Effector memory CD8-positive, alpha-beta T cell (primary cell): ENCODE measurements at places on chromosomes 12 and 14.

GRCh38 chr14:76654573-76655108, 106.6 kb upstream of the VASH1 start:
- DNase-seq, result no peak

GRCh38 chr12:30400349-30400748, 295.3 kb downstream of the IPO8 start:
- no peak for DNase-seq

GRCh38 chr12:96471368-96472050, 17.9 kb upstream of the CFAP54 start:
- DNase-seq, result no peak

- DNase-seq, result no peak
These were observed 78.2 kb downstream of the IRF2BPL start for GRCh38 chr14:76950055-76951020.

GRCh38 chr12:87376722-87377121, 652.5 kb downstream of the C12orf50 start:
- no peak for DNase-seq

- no peak for DNase-seq
These were observed 61.1 kb downstream of the MYRFL start for GRCh38 chr12:69886109-69886508.

GRCh38 chr14:68791902-68792677, 777 bp downstream of the ZFP36L1 start:
- no peak for DNase-seq

GRCh38 chr12:53986686-53987483, 1.9 kb downstream of the HOXC10 start:
- DNase-seq, result no peak

DNA sequence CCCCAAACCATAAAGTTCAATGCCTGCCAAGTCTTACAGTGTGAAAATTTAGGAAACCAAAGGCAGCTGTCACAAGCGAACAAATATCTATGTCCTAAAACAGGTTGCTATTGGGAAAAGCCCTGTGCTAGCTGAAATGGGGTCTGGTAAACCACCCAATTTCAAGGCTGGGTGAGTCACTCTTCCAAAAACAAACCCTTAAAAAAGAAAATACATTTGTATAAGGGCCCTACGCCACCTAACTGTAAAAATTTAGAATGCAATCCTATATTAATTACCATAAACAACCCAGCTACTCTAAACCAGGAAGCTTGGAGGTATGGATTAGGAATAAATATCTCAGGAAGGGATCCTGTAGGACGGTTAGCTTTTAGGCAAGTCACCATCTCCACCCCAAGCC, 32.1 kb downstream of the PRMT8 start:
- no peak for DNase-seq

DNA sequence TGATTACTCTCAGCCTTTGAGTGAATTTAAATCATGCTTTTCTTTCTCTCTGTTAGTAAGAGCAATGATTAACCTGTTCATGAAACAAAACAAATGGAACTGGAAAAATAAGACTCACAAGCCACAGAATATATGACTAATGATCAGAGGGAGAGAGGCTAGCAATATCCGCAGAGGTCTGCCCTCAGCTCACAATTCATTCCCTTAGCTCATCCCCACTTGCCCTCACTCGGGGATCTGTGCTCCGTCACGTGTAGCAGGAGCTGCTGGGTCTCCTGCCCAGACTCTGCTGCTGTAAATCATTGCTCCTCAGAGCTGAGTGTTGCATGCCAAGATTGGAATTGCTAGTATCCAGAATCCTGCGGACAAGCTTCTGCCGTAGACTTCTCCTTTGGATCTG, 53.1 kb upstream of the GNG2 start:
- no peak for DNase-seq

DNA sequence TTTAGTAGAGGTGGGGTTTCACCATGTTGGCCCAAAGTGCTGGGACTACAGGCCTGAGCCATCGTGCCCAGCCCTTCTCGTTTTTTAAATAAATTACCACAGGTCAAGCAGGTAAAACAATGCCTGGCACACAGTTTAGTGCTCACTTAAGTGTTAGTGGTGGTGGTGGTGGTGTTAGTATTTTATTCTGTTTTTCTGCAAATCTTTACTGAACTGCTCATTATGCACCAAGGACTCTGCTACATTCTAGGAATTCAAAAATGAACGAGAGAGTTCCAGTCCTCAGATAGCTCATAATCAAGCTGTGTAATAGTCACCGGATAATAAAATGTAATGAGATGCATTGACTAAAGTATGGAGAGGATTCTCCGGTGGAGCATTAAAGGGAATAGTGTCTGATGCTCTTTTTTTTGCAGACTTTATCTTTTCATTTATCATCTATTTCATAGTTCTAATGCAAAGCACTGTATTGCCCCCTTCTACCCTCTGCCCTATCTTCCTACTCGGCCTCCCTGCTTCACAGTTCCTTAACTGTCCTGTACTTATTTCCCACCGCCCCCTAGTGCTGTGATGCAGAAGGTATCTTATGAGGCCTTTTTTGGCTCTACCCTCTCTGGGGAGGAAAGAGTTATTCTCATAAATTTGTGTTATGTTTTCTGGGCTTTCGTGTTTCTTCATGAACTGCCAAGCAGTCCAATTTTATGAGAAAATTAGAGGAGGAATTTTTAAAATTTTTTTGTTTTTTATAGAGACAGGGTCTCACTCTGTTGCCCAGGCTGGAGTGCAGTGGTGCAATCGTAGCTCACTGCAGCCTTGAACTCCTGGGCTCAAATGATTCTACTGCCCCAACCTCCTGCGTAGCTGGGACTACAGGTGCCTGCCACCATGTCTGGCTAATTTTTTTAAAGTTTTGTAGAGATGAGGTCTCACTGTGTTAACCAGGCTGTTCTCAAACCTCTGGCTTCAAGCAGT, 1.0 kb downstream of the ITFG2 start:
- DNase-seq, result no peak

DNA sequence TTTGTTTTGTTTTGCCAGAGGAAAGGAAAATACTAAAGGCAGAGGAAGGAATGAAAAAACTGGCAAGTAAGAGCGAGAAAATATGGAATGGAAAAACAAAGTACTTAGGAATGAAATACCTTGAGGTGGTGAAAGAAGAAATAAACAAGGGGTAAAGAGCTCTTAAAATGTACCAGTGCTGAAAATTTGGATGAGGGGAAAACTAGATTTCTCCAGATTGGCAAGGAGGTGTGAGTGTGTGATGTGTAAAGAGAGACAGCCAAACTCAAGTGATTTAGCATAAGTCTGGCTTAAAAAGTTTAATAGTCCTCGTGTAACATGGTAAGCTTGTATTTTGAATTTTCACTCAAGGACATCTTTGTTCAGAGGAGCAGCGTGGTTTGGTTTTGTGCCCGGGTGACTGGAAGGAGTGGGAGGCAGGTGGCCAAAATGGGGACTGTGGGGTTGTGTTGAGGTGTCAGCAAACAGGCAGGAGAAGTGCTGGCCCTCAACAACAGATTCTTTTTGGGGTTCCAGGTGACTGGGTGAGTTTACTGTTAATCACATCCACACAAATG, 102.7 kb downstream of the DACT1 start:
- no peak for DNase-seq

DNA sequence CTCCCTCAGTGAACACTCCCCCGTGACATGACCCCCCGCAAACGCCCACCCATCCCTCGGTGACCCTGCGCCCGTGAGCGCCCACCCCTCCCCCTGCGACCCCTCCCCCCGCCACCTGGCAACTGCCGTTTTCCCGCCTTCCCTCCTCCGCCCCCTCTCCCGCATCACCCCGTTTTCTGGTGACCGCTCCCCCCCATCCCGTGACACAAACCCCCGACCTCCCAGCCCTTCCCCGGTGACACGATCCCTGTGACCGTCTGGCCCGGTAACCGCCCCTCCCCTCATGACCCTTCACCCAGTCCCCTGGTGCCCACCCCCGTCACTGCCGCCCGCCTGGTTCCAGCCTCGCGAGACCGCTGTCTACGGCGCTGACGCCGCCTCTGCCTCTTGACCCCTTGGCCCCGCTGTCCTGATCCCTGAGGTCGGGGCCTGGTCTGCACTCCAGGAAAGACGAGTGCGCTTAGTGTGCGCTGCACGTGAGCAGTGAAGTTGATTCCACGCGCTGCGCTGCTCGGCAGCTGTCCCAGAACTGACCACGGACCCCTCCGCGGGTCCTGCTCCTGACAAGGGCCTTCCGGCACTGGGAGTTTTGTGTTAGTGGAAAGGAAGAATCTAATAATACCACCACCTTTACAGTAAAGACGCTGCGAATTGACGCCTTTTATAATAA, 59.4 kb downstream of the DDX51 start:
- peak; percentile 18 for DNase-seq

GRCh38 chr14:23544511-23545447, 6.8 kb downstream of the ZFHX2 start:
- DNase-seq, result no peak

- DNase-seq, result no peak
These were observed 234.7 kb downstream of the FOXN3 start for GRCh38 chr14:89182326-89182725.

GRCh38 chr12:99875081-99875480, 109.7 kb downstream of the ANKS1B start:
- no peak for DNase-seq

GRCh38 chr14:32367516-32367915, 38.4 kb downstream of the AKAP6 start:
- DNase-seq, result no peak
